Stimulated activated effector memory CD8-positive, alpha-beta T cell treated with anti-CD3 and anti-CD28 coated beads, Interleukin-12 subunit alpha, Interleukin-12 subunit beta, amount 100 ng/mL, for 72 hours (primary cell): ENCODE measurements at places on chromosomes 2 and 18.

DNA sequence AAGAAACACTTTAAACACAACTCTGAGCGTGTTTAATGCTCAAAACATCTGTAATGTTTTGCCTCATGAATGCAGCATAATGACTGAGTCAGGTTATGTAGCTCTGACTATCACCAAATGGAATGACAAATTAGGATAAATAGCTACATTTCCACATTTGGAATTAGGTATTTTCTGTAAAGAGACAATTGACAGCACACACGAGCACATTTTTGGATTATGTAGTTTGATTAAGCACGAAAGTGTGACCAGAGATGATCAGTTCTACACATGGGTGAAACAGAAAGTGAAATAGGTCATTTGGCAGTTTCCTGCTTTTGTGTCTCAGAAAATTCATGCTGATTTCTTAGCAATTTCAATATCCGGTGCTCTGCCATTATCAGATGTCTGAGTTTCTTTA, 29.0 kb downstream of the LPIN1 start:
- DNase-seq, result no peak

GRCh38 chr2:43220229-43220751, 6.1 kb downstream of the ZFP36L2 start:
- no peak for DNase-seq

- DNase-seq, result no peak
Observed at GRCh38 chr18:46184727-46185126, 80.5 kb downstream of the HAUS1 start.

DNA sequence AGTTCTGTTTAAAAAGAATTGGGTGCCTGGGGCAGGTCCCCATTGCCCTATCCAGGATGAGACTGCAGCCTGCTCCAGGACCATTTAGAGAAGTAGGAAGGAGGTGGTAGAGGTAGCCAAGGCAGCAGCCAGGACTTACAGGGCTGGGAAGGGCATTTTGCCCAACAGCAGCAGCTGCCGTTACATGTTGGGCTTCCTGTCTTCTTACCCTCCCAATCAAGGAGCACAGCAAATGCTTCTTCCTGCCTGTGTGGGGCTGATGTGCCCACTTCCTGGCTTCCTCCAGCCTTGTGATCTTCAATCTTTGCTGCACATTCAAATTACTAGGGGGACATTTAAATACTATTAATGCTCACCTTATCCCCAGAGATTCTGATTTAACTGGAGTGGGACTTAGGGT, 112.0 kb downstream of the QPCT start:
- DNase-seq, result no peak

DNA sequence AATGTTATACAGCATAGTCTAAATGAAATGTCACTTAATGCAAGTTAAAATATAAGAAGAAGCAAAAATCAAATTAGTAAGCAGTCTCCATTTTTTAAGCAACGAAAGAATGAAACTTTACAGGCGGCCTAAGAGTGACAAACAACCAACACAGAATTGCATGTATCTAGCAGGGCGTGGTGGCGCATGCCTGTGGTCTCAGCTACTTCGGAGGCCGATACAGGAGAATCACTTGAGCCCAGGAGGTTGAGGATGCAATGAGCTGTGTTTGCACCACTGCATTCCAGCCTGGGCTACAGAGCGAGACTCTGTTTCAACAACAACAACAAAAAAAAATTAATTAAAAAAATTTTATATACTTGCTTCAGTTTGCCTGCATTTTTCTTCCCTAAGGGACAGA, 16.6 kb downstream of the RBMS1 start:
- no peak for DNase-seq

GRCh38 chr18:59570796-59571195, 126.4 kb downstream of the CCBE1 start:
- DNase-seq, result no peak

- peak; percentile 89 for DNase-seq
Observed at GRCh38 chr2:27754138-27754588, 17.4 kb upstream of the MRPL33 start.

- no peak for DNase-seq
Observed at GRCh38 chr2:197924483-197924882, 120.1 kb downstream of the PLCL1 start.

GRCh38 chr2:88959480-88960204, 268.2 kb downstream of the RPIA start:
- DNase-seq, result no peak

- DNase-seq, result no peak
Observed at GRCh38 chr2:228701506-228701905, 520.0 kb upstream of the SPHKAP start.

GRCh38 chr2:218876562-218877219, 4.0 kb upstream of the WNT10A start:
- peak; percentile 88 for DNase-seq

- no peak for DNase-seq
Observed at GRCh38 chr18:69890558-69890957, 57.1 kb downstream of the CD226 start.

GRCh38 chr2:184793176-184793575, 194.8 kb downstream of the ZNF804A start:
- no peak for DNase-seq

DNA sequence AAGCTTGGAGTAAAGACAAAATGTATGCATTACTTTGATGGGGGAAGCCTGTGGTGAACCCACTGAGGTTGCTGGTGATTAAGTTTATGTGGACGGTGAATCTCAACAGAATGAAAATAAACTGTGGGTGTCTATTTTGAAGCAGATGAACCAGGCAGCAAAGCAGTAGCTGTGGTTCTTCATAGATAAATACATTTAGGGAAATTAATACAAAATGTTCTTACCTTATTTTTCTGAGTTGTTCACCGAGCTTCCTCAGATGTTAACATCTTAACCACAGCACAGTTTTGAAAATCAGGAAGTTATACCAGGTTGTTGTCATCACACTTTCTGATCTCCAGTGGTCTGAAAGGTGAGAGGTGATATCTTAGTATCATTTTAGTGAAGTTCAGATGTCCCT, 53.9 kb downstream of the NCK2 start:
- no peak for DNase-seq

DNA sequence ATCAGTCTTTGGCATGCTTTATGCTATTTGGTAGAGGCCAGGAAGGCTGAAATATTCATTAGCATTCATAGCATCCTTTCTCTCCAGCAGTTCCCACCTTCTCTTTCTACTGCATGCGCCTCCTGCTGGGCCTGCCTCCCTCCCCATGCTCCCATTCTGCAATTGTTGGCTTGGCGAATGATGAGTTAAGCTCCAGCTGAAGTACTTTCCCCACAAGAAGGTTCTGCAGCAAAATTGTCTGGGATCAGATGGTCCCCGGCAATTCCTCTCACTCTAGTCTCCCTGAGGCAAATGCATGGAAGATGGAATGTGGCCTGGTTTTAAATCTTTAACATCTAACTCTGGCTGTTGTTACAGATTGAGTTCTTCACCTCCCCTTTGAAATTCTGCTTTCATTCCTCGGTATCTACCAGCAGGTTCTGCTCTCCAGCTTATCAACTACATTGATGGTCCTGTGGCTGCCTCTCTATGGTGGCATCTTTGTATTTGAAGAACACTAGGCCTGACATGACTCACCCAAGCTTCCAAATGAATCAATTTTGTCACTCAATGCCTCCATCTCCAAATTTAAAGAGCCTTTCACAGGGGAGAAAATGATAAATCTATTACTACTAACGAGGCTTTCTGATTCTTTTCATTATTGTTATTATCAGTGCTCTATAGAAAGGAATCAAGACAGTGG, 55.9 kb downstream of the KCTD18 start:
- DNase-seq, result no peak

DNA sequence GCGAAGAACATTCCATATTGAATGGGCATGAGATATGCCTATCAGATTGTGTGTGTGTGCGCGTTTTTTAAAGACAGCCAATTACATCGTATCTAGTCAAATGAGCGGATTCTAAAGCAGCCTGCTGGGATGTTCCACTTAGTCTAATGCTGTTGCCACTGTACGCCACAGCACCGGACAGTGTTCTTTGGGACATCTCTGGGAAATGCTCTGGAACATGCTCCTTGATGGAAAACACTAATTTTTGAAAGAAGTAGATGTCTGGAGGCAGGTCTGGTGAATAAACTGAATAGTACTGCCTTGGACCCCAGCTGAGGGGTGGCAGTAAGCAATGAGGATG, 3.6 kb upstream of the TMEM150A start:
- no peak for DNase-seq

- no peak for DNase-seq
Observed at GRCh38 chr2:225998653-225999052, 599.1 kb downstream of the NYAP2 start.

DNA sequence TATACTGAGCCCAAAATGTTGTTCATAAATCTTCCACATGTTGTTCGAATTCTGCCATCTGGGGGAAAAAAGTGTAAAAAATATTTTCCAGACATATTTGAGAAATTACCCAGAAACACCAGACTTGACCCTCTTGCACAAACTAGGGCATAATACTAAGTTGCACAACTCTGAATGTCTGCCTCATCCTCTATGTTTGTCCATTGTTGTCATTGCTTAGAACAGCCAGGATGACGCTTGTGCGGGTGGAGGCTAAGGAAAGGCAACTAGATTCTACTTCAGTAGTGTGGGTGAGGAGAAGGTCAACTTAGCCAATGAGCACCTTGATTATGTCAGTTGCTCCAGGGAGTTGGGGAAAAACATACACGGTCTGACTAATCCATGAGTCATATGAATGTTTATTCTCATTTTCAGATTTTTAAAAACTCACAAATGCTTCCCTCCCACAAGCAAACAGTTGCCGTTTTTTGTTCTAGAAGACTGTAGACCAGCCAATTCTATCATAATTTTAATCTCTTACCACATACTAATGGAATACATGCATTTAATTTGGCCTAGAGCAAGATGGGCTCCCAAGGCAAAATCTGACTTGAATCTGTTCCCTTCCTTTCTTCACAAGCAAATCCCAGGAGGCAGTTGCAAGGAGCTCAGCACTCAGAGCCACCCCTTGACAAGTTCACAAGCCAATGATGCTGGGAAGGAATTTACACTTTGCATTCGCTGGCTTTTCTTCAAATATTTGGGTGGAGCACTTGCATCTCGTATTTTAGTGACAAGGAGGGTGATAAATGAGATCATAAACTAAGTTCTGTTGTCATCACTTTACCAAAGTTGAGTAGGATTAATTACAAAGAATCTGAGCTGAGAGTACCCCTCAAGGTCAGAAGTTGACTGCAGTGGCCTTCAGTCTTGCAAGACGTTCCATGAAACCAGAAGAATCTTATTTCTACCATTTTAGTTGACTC, 163.2 kb upstream of the TWIST2 start:
- no peak for DNase-seq
